Midbrain (tissue), 1 donor: ENCODE measurements at places on chromosomes 12 and 14.

- DNase-seq, result no peak
Measured at GRCh38 chr12:68393417-68393816, 61.3 kb upstream of the MDM1 start.

- no peak for DNase-seq
Measured at GRCh38 chr14:101821528-101821927, 60.0 kb downstream of the PPP2R5C start.

DNA sequence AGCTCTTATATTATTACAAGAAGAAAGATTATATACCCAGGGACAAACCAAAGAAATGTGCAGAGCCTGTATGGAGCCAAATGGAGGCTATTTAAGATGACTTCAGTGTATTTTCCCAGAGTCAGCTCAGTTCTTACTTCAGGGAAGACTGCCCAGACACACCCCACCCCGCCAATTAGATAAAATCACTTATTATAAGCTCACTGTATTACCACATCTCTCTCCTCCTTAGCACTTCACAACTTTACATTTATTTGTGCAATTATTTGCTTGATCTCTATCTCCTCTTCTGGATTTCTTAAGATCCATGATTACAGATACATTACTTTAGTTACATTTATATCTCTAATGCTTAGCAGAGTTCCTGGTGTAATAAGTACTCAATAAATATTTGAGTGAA lies 24.7 kb upstream of the WDR89 start:
- no peak for DNase-seq

GRCh38 chr12:112466011-112466422 lies 47.3 kb downstream of the PTPN11 start:
- no peak for DNase-seq

GRCh38 chr14:76396714-76397187 lies 20.8 kb downstream of the ESRRB start:
- DNase-seq, result no peak

DNA sequence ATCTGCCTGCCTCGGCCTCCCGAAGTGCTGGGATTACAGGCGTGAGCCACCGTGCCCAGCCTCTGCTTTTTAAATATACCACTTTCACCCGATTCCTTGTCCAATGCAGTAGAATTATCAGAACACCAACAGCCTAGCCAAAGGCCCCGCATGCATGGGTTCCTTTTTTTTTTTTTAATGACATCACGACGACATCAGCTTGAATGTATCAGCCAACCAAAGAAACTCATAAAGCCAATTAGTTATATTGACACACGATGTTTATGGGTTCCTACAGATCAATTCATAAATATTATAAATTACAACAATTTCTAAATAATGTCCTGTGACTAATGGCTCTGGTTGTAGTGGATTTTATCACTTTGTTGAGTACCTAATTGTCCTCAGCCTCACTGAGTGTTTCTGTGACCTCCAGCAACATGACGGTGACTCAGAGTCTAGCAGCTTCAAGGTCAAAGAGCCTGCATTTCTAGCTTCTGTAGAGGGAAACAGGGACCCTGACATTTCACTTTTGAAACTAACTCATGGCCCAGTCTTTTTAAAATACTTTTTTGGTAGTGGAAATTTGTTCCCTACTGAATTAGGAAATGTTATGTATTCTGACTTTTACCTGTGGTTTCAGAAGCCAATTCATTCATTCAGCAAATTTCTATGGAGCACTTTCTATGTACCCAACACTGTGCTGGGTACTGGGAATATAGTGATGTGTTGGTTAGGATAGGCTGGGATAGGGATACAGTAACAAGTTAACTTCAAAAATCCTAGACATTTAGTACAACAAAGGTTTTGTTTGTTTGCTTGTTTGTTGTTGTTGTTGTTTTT lies 144.1 kb downstream of the SUDS3 start:
- no peak for DNase-seq

- DNase-seq, result no peak
Measured at GRCh38 chr14:60510951-60511599, 2.1 kb downstream of the SIX6 start.

DNA sequence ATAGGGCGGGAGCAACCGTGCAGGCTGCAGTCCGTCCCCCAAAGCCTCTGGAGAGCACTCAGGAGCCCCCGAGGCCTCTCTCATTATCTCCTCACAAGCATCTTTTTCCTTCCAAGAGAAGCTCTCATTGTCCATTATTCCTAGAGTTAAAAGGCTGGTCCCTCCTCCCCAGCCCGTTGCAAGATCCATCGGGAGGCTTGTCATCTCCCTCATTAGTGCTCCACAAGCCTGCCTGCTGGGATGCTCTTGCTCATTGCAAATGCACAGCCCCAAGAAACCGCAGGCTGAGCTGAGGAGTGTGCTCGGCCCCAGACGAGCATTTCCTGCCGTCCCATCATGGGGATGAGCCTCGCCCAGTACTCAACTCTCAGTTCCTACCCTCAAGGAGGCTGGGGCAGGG lies 23.3 kb downstream of the NUAK1 start:
- peak; percentile 45 for DNase-seq

- no peak for DNase-seq
Measured at GRCh38 chr14:22713631-22713950, 52.9 kb upstream of the OXA1L start.

GRCh38 chr12:2833810-2834209 lies 1.0 kb downstream of the NRIP2 start:
- DNase-seq, result no peak

- no peak for DNase-seq
Measured at GRCh38 chr12:121849211-121849610, 9.4 kb downstream of the HPD start.

DNA sequence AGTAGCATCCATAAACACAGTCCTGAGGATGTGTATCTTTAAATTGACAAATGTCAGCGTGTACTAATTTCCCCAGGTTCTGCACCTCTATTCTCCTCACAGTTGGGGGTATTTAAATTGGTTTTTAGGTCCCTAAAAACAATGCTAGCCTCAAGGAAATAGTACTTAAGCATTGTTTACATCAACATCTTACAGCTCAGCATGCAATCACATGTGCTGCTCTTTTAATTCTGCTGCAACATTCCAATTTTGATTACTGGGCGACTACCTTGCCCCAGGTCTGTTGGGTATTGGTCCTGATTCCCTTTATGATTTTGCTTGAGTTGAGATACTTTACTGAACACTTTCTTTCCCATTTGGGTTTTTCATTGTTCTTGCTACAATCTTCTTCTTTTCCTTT lies 616.6 kb downstream of the CCER1 start:
- DNase-seq, result no peak
